ENCODE measurements at places on chromosomes 12 and 14.

DNA sequence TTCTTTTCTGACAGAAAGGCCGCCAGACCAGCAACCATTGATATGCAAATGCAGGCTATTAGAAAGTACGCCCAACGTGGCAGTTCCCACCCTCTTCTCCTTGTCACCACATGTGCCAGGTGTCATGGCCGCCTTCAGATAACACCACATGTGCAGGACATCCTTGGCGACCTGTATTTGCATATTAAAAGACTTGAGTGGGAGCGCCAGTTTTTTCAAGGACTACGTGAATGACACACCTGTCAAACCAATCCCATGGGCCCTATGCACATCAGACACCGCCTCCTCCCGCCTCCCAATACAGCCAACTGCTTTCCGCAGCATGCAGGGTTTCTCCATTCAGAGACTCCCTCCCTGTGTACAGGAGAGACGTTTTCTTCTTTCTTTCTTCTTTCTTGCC lies 318.6 kb upstream of the FAR2 start:
- no peak for DNase-seq

- DNase-seq = no peak
Measured at GRCh38 chr14:65613131-65613650, 200.7 kb downstream of the FUT8 start.

- DNase-seq = no peak
Measured at GRCh38 chr12:63815482-63815852, 29.0 kb upstream of the SRGAP1 start.

DNA sequence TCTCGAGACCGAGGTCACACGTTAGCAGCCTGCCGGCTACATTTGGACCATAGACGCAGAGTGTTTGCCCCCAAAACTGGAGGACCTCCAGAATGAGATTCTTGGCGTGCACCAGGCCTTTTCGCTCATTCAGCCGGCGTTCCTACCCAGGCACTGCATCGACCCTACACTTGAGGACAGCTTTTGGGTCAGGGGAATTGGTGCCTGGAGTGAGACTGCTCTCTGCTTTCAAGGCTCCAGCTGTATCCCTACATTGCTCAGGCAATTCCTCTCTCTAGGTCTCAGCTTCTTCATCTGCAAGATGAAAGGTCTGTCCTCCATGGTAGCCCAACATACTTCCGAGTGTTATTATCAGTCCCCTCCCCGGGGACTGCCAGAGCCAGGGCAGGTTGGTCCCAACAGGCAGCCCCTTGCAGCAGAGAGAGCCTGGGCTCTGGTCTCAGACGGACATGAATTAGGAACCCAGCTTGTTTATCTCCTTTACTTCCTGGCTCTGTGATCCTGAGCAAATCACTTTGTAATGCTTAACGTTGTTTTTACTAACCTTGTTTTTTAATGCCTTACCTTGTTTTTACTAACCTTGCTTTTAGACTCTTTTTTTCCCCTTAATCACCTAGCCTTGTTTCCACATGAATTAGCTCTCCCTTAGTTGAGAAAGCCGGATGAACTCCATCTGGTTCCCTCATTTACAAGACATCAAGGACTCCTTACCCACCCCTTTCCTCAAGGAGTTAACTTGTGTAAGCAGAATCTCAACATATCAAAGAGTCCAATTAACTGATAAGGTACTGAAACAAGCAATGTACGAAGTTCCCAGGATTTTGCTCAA lies 892 bp downstream of the TCHP start:
- no peak for DNase-seq

GRCh38 chr12:89863968-89864367 lies 155.3 kb upstream of the ATP2B1 start:
- no peak for DNase-seq

GRCh38 chr14:20305265-20306078 lies at the start of gene TTC5:
TSS of gene TTC5 (minus strand) at chr14:20305951. CDS start at chr14:20305937, 14 bp downstream.
- DNase-seq = peak; percentile 72

GRCh38 chr14:55031190-55031589 lies 4.2 kb downstream of the SOCS4 start:
- no peak for DNase-seq

DNA sequence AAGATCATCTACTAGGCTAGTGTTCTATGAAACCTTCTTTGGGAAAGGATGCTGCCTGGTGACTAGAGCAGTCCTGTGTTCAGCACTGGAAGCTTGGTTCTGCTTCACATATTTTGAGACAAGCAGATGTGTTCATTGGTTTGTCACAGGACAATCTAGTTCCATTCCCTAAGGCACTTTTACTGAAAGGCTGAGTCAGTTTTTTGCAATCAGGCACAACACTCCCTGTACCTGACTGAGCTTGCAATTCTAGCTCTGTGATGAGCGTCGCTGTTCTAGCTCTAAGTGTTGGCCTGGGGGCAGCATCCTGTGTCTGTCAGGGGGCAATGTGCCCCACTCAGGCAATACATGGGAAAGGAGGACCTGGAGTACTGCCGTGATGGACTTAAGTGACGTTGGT lies 144.4 kb downstream of the CAND1 start:
- DNase-seq = no peak

DNA sequence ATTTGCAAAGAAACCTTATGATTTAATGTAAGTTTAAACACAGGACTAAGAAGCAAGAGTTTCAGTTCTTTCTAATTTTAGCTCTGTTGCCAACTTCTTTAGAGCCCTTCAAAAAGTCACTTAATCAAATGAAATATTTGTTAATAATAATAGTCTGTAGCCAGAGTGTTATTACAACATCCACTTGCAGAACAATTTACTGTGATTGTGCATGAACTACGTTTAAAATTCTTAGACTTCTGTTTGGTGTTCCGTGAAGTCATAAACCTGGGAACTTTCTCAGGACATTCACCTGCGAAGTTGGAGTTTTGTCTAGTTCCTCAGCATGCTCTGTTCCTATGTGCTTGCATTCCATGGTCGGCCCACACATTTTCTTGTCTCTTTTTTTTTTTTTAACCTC lies 244.0 kb upstream of the AVPR1A start:
- DNase-seq = no peak

DNA sequence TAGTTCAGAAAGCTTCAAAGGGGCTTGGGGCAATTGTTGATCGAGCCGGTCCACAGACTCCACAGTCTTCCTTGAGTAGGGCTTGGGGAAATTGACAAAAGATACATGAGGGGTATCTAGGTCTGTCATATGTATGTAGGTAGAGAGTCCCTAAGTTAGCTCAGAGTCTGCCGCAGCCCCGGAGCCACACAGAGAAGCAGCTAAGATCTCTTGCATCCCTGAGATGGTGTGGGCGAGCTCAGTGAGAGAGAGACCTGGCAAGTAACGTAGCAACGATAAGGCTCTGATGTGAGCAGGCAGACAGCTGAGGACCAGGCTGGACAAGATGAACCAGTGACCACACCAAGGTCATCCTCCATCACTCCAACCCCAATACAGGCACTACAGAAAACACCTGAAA lies 297.6 kb downstream of the TMEM132D start:
- DNase-seq = no peak

GRCh38 chr12:53738406-53739213 lies 11.4 kb upstream of the CALCOCO1 start:
- DNase-seq = no peak

DNA sequence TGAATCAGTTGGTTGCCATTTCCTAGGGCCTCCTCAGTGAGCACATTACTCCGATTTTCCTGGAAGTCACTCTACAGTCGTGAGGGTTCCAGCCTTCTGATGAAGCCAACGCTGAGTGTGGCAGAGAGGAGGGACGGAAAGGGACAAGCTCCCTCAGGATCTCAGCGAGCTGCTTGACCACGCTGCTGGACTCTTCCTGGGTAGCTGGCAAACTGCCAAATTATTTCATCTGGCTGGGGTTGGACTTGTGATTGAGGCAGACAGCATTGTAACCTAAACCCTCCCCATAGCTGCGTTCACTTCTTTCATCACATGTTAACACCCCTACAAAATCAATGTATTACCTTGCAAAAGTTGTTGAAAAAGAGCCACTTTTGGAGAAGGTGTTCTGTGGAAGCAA lies 69.6 kb upstream of the CHST11 start:
- DNase-seq = no peak

- DNase-seq = no peak
Measured at GRCh38 chr12:77354766-77355362, 289.5 kb upstream of the E2F7 start.

- no peak for DNase-seq
Measured at GRCh38 chr14:89765346-89765745, 189.2 kb downstream of the EFCAB11 start.

- DNase-seq = no peak
Measured at GRCh38 chr12:74539261-74539660, 1.6 kb downstream of the ATXN7L3B start.

GRCh38 chr12:96075560-96075959 lies 40.2 kb upstream of the LTA4H start:
- DNase-seq = no peak

GRCh38 chr14:101922866-101923265 lies 41.5 kb upstream of the DYNC1H1 start:
- DNase-seq = no peak

DNA sequence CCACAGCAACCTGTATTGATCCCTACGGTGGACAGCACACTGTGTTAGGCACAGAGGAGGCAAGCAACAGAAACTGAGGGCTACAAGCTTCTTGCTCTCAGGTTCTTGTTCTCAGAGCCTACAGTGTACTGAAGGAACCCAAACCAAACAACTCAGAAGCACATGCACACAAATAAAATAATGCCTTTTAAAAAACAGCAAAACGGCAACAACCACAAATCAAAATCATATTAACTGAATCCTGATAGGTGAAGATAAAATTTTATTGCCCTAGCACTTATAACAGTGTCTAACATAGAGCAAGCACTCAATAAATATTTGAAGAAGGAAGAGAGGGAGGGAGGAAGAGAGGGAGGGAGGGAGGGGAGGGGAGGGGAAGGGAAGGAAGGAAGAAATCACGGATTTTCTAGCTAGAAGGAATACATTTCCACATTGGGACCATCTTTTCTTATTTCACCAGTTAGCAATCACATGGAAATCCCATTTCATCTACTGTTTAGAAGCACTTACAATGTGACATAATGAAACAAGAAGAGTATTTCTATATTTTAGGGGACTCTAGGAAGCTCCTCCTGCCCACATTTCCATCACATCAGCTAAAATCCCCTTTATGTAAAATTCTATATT lies 27.2 kb downstream of the DMAC2L start:
- DNase-seq = no peak

- no peak for DNase-seq
Measured at GRCh38 chr14:96363751-96364336, 518 bp downstream of the GSKIP start.

GRCh38 chr12:124752437-124753227 lies 111.0 kb downstream of the SCARB1 start:
- no peak for DNase-seq

GRCh38 chr14:51474854-51475253 lies 176.9 kb upstream of the FRMD6 start:
- DNase-seq = no peak

GRCh38 chr14:83646228-83646627 lies 1883.7 kb upstream of the FLRT2 start:
- DNase-seq = no peak

- no peak for DNase-seq
Measured at GRCh38 chr14:93183596-93184317, 940 bp downstream of the MOAP1 start.

- no peak for DNase-seq
Measured at GRCh38 chr12:74619084-74619483, 81.4 kb downstream of the ATXN7L3B start.

DNA sequence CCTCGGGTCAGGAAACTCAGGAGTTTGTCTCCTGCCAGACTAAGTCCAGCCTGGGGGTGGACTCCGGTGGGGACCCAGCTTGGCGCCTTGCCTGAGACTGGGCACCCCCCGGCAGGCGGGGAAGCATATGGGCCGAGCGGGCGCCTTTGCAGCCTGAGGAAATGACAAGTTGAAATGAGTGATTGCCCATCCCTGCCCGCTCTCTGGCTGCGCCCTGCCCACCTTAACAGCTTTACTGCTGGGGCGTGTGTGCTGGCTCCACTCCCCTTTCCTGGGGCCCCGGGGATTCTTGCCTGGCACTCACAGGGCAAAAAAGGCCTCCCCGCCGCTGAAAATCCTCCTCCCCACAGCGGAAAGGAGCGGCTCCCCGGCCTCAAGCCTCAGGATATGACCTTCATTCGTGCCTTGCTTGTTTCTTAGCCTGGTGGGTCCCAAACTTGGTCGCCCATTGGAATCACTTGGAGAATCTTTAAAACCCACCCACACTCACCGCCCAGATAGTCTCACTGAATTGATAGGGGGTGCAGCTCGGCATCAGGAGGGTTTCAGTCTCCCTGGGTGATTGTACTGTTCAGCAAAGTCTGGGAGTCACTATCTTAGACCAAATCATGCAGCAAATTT lies 1.5 kb downstream of the RFLNA start:
- DNase-seq = no peak

- DNase-seq = no peak
Measured at GRCh38 chr14:29163109-29163508, 396.5 kb downstream of the FOXG1 start.

- no peak for DNase-seq
Measured at GRCh38 chr14:85607651-85608081, 77.7 kb downstream of the FLRT2 start.

GRCh38 chr12:30010071-30011052 lies 226.6 kb upstream of the TMTC1 start:
- DNase-seq = no peak

- no peak for DNase-seq
Measured at GRCh38 chr12:64733857-64734256, 25.3 kb downstream of the GNS start.

- no peak for DNase-seq
Measured at GRCh38 chr12:68530965-68531364, 79.7 kb upstream of the RAP1B start.

GRCh38 chr12:46557539-46558373 lies 185.2 kb upstream of the SLC38A2 start:
- no peak for DNase-seq

DNA sequence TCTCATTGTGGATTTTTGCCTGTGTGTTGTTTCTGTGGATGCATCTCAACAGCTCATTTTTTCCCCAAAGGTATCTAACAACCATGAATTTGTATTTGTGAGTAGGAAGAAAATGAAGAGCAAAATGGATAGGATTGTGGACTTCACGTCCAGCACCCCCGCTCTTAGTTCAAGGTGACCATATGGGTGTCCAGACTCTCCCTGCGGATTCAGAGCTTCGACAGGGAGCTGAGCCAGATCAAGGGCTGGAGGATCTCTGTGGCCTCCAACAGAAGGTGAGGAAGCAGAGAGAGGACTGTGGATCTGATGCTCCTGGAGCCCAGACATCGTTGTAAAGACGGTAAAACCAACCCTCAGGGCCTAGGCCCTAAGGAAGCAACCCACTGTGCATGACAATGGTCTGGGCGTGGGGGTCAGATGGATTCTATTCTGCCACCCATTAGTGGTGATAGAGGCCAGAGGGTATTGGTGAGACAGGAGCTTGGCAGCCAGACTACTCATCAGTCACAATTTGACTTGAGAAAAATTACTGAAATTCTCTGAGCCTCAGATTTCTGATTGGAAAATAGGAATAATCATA lies 659.7 kb upstream of the TMEM132C start:
- DNase-seq = no peak

GRCh38 chr14:92950773-92951172 lies 27.8 kb downstream of the CHGA start:
- DNase-seq = no peak

DNA sequence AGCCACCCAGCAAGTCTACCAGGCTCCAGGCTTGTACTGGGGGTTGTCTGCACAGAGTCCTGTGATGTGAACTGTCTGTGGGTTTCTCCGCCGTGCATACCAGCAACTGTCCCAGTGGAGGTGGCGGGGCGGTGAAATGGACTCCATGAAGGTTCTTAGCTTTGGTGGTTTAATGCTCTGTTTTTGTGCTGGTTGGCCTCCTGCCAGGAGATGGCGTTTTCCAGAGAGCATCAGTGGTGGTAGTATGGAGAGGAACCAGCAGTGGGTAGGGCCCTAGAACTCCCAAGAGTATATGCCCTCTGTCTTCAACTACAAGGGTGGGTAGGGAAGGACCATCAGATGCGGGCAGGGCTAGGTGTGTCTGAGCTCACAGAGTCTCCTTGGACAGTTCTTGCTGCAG lies 303.8 kb downstream of the TMEM121 start:
- no peak for DNase-seq
